ENCODE measurements at places on chromosomes 6 and 20. TPM values are rescaled to one million over a fixed set of nuclear protein-coding genes. Genes with fewer than 3 reads are reported as not detected.

The PRPH2 gene
- not detected for total RNA-seq

The PHACTR1 gene
- total RNA-seq = 0.41 TPM

The CRIP3 gene
- total RNA-seq = not detected

The MAP1LC3A gene
- 0.95 TPM for total RNA-seq

The ZBTB12 gene
- total RNA-seq = 11.7 TPM

The LPA gene
- total RNA-seq = not detected

The CGAS gene
- 23.8 TPM for total RNA-seq

- no peaks in the 10 kb centered on the region for H3K36me3 ChIP-seq
- no peaks in the 10 kb centered on the region for H3K4me1 ChIP-seq
- no peak overlapping the region for H3K27ac ChIP-seq
Observed at GRCh38 chr6:161246725-161247124, 27.1 kb downstream of the AGPAT4 start.

DNA sequence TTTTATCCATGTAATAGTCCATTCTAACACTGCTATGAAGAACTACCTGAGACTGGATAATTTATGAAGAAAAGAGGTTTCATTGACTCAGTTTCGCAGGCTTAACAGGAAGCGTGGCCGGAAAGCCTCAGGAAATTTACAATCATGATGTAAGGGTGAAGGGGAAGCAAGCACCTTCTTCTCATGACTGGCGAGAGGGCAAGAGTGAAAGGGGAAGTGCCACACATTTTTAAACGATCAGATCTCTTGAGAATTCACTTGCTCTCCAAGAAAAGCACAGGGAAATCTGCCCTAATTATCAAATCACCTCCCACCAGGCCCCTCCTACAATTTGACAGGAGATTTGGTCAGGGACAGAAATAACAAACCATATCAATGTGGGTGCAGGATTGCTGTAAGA, 859.7 kb downstream of the EPHA7 start:
- H3K4me1 ChIP-seq = no peaks in the 10 kb centered on the region
- no peaks in the 10 kb centered on the region for H3K36me3 ChIP-seq
- H3K4me3 ChIP-seq = no peak overlapping the region
- no peak for DNase-seq
- H3K27ac ChIP-seq = no peak overlapping the region

DNA sequence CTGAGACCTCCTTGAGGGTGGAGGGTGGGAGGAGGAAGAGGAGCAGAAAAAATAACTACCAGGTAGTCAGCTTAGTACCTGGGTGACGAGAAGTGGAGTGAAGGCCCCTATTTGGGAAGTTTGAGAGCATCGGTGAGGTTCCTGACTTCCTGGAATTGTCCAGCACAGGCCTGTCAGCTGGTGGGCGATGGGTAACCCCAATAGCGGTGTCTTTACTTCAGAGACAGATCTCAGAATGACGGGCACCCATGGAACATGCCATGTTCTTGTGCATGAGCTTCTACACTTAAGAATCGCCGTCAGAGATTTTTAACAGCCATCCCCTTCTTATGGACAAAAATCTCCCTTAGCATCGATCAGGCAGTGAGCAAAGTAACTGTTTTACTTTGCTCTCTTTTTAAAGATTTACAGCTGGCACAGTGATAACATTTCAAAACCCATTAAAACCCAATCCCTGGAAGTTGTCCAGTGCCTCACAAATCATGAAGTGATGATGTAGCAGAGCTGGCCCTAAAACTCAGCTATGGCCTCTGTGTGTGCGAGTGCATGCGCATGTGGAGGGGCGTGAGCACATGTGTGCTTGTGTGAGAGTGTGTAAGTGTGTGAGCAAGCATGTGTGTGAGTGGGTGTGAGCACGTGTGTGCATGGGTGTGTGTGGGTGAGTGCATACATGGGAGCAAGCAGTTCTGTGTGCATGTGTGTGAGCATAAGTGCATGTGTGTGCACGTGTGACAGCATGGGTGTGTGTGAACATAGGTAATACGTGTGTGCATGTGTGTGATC, 85.2 kb downstream of the DLL1 start:
- H3K4me1 ChIP-seq = no peaks in the 10 kb centered on the region
- H3K36me3 ChIP-seq = no peaks in the 10 kb centered on the region
- no peak for DNase-seq
- no peaks in the 10 kb centered on the region for H3K27me3 ChIP-seq
- no peak overlapping the region for H3K4me3 ChIP-seq
- H3K27ac ChIP-seq = no peak overlapping the region

DNA sequence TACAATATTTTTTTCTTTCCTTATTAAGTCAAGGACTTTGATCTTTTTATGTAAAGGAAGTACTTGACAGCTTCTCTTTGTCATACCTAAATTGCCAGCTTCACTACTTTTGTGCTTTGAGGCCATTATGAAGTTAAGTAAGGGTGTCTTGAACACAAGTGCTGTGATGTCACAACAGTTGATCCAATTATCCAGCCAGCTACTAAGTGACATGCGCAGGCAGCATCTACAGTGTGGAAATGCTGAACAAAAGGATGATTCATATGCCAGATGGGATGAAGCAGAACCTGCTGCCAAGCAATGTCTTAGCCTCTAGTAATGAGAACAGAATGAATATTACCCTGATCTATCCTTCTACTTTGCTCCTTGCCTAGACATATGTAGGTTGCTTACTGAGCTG, 68.3 kb upstream of the TMEM244 start:
- no peaks in the 10 kb centered on the region for H3K4me1 ChIP-seq
- H3K4me3 ChIP-seq = no peak overlapping the region
- no peak overlapping the region for H3K27ac ChIP-seq

- no peaks in the 10 kb centered on the region for H3K27me3 ChIP-seq
- no peak overlapping the region for H3K4me3 ChIP-seq
- peaks cover 13% of the 10 kb centered on the region for H3K4me1 ChIP-seq
- no peak overlapping the region for H3K27ac ChIP-seq
- no peaks in the 10 kb centered on the region for H3K36me3 ChIP-seq
- no peak for DNase-seq
Observed at GRCh38 chr6:143110572-143110971, 49.9 kb downstream of the AIG1 start.

- H3K4me3 ChIP-seq = no peak overlapping the region
- no peaks in the 10 kb centered on the region for H3K27me3 ChIP-seq
- H3K4me1 ChIP-seq = no peaks in the 10 kb centered on the region
- DNase-seq = no peak
Observed at GRCh38 chr6:126113261-126113660, 126.9 kb downstream of the TRMT11 start.

DNA sequence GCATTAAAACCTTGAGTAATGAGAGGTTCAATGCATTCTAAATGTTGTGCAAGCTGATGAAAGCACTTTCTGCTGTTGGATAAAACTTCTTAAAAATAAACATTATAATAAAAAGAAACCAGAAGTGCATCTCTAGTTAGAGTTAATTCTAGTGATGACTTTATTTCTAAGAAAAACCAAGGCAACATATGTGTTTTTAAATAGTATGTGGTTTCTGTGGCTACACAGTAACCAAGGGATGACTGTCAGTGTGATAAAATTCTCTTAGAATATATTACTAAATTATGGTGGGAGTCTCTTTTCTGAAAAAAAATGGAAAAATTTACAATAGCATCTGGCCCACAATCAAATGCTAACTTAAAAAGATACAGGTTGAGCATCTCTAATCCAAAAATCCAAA, 117.0 kb downstream of the ME1 start:
- no peaks in the 10 kb centered on the region for H3K36me3 ChIP-seq
- no peak for DNase-seq
- H3K27me3 ChIP-seq = no peaks in the 10 kb centered on the region
- H3K4me3 ChIP-seq = no peak overlapping the region

DNA sequence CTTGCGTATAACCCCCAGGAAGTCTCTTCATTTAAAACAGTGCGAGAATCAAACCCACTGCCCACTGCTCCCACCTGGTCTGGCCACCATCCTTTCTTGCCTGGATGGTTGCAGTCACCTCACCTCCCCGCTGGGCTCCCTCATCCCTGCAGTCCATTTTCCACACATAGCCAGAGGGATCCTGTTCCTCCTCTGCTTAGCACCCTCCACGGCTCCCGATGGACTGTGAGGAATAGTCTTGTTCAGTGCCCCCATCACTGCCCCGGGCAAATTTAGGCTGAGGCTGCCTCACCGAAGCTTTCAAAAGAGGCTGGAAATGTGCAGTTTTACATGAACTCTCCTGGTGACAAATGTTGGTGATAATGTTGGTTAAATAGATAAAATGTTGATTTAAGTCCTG, 17.7 kb downstream of the KCNG1 start:
- H3K36me3 ChIP-seq = no peaks in the 10 kb centered on the region
- no peak overlapping the region for H3K27ac ChIP-seq
- no peak for DNase-seq
- H3K27me3 ChIP-seq = peaks cover 8% of the 10 kb centered on the region
- H3K4me1 ChIP-seq = no peaks in the 10 kb centered on the region
- no peak overlapping the region for H3K4me3 ChIP-seq

DNA sequence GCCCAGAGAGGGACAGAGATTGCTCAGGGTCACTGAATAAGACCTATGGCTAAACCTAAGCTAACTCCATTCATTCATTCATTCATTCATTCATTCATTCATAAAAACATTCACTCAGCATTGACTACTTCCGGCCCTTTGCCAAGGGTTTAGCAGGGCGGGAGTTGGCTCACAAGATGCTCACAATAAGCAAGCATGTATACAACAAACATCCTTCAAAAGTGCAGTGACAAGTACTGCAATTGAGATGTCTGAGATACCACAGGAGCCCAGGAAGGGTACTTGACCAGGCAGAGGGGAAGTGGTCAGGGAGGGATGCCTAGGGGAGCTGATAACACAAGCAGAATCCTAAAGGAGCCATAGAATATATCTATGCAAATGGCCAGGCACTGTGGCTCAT, 18.2 kb upstream of the KIAA1755 start:
- no peak overlapping the region for H3K27ac ChIP-seq
- H3K4me1 ChIP-seq = no peaks in the 10 kb centered on the region
- H3K4me3 ChIP-seq = no peak overlapping the region
- no peaks in the 10 kb centered on the region for H3K36me3 ChIP-seq
- DNase-seq = no peak

DNA sequence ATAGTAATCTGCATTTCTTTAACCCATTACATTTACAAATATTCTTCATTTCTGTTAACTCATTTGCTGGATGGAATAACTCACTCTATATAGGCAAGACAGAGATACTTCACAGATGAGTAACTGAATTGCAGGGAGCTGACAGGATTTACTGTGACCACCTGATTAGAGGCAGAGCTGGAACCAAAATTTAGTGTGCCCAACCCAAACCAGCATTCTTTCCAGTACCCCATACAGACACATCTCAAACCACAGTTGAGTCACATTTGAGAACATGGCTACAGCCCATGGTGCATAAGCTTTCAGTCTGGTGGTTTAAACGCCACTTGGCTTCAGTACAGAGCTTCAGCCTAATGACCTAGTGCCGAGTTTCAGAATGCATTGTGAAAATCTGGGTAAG, 138.4 kb upstream of the TENT5A start:
- peaks cover 30% of the 10 kb centered on the region for H3K4me1 ChIP-seq
- no peak for DNase-seq
- no peak overlapping the region for H3K4me3 ChIP-seq
- no peak overlapping the region for H3K27ac ChIP-seq
- no peaks in the 10 kb centered on the region for H3K27me3 ChIP-seq

GRCh38 chr20:15818651-15819071, 754.6 kb downstream of the KIF16B start:
- no peak overlapping the region for H3K27ac ChIP-seq
- no peak overlapping the region for H3K4me3 ChIP-seq
- no peaks in the 10 kb centered on the region for H3K27me3 ChIP-seq
- peaks cover 5% of the 10 kb centered on the region for H3K4me1 ChIP-seq
- H3K36me3 ChIP-seq = no peaks in the 10 kb centered on the region
- no peak for DNase-seq

- H3K36me3 ChIP-seq = peaks cover 3% of the 10 kb centered on the region
- H3K4me3 ChIP-seq = no peak overlapping the region
- peak overlapping the region; percentile 79 for H3K27ac ChIP-seq
- H3K4me1 ChIP-seq = peaks cover 13% of the 10 kb centered on the region
- no peaks in the 10 kb centered on the region for H3K27me3 ChIP-seq
Observed at GRCh38 chr6:42120895-42121865, 21.2 kb downstream of the C6orf132 start.

DNA sequence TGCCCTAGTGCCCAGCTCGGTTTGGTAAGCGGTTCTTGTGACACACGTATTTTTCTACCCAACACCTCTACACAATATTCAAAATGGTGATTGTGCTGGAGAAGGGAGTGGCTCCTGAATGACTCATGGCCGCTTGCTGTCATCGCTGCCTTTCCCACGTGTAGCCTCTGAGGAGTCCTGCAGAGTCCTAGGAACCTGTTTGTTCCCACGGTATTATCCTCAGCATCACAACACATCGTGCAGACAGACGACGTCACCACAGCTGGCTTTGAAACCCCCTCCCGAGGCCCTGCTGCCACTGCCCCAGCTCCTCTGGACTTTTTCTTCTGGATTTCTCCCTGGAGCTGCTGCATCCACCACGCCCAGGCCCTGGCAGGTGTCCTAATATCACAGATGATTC, 353.5 kb downstream of the SMOC2 start:
- H3K4me1 ChIP-seq = no peaks in the 10 kb centered on the region
- no peaks in the 10 kb centered on the region for H3K27me3 ChIP-seq
- no peak for DNase-seq
- H3K36me3 ChIP-seq = no peaks in the 10 kb centered on the region

DNA sequence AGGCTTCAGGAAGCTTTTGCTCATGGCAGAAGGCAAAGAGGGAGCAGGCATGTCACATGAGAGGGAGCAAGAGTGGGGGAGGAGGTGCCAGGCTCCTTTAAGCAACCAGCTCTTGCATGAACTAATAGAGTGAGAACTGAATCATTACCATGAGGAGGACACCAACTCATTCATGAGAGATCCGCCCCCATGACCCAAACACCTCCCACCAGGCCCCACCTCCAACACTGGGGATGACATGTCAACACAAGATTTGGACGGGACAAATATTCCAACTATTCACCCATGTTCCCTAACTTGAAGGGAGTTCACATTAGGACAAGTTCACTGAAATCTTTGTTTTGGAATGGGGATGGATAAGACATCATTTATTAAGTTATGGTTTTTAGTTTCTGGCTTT, 155.2 kb upstream of the ESR1 start:
- H3K4me3 ChIP-seq = no peak overlapping the region
- DNase-seq = peak; percentile 46
- H3K27me3 ChIP-seq = no peaks in the 10 kb centered on the region
- no peaks in the 10 kb centered on the region for H3K36me3 ChIP-seq

DNA sequence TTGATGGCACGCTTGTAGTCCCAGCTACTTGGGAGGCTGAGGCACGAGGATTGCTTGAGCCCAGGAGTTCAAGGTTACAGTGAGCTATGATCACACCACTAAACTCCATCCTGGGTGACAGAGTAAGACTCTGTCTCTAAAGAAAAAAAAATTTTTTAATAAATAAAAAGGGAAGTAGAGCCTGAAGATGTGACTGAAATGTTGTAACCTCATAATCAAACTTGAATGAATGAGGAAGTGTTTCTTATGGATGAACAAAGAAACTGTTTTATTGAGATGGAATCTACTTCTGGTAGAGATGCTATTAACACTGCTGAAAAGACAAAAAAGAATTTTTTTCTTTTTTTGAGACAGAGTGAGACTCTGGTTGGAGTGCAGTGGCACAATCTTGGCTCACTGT, 6.7 kb downstream of the MAK start:
- H3K36me3 ChIP-seq = no peaks in the 10 kb centered on the region
- no peak overlapping the region for H3K27ac ChIP-seq
- no peaks in the 10 kb centered on the region for H3K27me3 ChIP-seq
- H3K4me3 ChIP-seq = no peak overlapping the region
- H3K4me1 ChIP-seq = peaks cover under 1% of the 10 kb centered on the region

GRCh38 chr20:62964700-62965099, 12.2 kb downstream of the SLC17A9 start:
- H3K4me1 ChIP-seq = no peaks in the 10 kb centered on the region
- no peak overlapping the region for H3K4me3 ChIP-seq
- no peak for DNase-seq
- no peak overlapping the region for H3K27ac ChIP-seq
- no peaks in the 10 kb centered on the region for H3K27me3 ChIP-seq

Data from Caco-2 (cell line).